ENCODE measurements at places on chromosomes 12 and 14. TPM values are rescaled to one million over a fixed set of nuclear protein-coding genes. Genes with fewer than 3 reads are reported as not detected.
A peak's percentile ranks its signal among the peaks of the same experiment; 100 is the strongest.

Gene TAS2R43
- not detected for total RNA-seq

DNA sequence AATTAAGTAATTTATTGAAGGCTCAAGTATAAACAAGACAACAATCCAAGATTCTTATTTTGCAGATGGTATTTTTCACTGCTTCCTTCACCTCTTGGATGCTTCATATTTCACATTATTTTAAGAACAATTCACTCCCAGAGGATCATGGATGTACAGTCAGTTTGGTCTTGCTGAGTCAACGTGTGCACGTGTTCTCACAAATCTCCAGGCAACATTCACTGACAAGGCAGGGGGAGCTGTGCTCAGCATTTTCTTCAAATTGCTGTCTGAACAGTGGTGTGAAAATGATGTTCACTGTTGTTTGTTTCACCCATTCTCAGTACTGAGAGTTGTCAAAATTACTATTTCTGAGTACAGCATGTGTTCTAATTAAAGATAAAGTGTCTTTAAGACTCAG lies 118.3 kb upstream of the SLC38A4 start:
- no peaks in the 10 kb centered on the region for H3K4me1 ChIP-seq
- H3K4me3 ChIP-seq = no peak overlapping the region
- H3K27ac ChIP-seq = no peak overlapping the region
- H3K36me3 ChIP-seq = no peaks in the 10 kb centered on the region
- no peaks in the 10 kb centered on the region for H3K27me3 ChIP-seq

Gene HNF1A
- total RNA-seq = 0.57 TPM

GRCh38 chr14:56002876-56003625 lies 115.2 kb upstream of the PELI2 start:
- H3K27me3 ChIP-seq = no peaks in the 10 kb centered on the region
- no peak overlapping the region for H3K4me3 ChIP-seq
- no peaks in the 10 kb centered on the region for H3K36me3 ChIP-seq
- H3K27ac ChIP-seq = no peak overlapping the region

DNA sequence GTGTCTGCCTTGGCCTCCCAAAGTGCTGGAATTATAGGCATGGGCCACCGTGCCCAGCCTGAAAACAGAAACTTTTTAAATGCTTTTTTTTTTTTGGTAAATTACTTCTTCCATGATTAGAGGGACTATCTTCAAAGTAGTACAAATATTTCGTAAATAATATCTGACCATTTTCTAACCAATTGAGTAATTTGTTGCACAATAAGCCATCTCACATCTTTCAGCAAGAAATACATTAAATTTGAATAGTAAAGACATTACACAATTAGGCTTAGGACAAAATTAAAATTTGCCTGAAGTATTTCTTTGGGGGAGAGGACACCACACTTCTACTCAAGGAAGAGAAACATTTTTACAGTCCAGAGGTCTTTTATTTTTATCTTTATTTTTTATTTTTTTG lies 84.7 kb upstream of the STRN3 start:
- H3K27ac ChIP-seq = no peak overlapping the region
- H3K36me3 ChIP-seq = peaks cover 94% of the 10 kb centered on the region
- no peak for DNase-seq

Gene TAS2R7
- not detected for total RNA-seq

Gene SOS2
- 26.7 TPM for total RNA-seq

DNA sequence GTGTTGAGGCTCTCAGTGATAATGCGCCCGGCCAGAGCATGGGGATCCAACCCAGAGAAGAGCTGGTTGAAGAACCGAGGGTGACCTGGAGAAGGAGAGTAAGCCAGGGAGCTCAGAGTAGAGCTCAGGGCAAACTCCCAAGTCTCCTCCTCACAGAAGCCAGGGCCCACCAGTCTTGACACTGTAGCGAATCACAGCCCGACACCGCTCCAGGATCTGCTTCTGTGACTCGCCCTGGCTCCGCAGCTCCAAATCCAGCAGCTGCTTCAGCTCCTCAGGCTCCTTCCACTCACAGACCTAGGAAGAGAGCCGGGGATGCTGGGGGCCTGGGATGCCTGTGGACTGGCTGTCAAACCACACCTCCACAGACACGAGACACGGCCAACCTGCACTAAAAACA lies 8.2 kb upstream of the ZNF740 start:
- no peaks in the 10 kb centered on the region for H3K27me3 ChIP-seq
- no peak for DNase-seq
- no peak overlapping the region for H3K27ac ChIP-seq
- H3K36me3 ChIP-seq = peaks cover 21% of the 10 kb centered on the region
- no peak overlapping the region for H3K4me3 ChIP-seq

GRCh38 chr14:32472512-32473463 lies 143.7 kb downstream of the AKAP6 start:
- peak overlapping the region; percentile 64 for H3K27ac ChIP-seq
- H3K4me1 ChIP-seq = peaks cover 60% of the 10 kb centered on the region
- no peaks in the 10 kb centered on the region for H3K27me3 ChIP-seq
- DNase-seq = no peak
- no peaks in the 10 kb centered on the region for H3K36me3 ChIP-seq

DNA sequence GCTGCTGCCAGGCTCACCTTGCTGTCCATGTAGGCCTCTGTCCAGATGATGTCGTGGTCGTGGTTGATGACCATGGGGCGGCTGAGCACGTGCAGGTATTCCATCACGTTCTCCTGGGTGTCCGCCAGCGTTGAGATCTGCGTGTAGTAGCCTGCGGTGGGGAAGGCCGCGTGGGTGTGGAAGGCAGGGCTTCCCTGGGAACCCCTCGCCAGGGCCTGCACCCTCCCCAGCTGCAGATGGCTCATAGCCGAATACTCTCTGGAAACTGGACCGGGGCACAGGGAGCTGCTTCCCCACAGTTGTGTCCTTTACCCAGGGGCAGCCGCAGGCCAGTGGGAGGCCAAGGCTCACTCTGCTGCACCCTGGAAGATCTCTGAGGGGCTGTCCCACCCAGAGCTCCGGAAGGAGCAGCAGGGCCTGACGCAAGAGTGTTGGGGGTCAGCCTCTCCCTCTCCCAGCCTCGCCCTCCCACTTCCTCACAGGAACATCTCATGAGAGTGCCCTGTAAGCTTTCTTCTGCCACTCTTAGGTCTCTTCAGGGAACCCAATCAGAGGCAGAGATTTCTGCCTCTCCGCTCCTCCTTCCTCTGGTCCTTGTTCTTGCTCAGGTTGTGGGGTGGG lies 35.5 kb downstream of the CACNA2D4 start:
- H3K27me3 ChIP-seq = peaks cover 10% of the 10 kb centered on the region
- H3K36me3 ChIP-seq = no peaks in the 10 kb centered on the region
- no peak overlapping the region for H3K27ac ChIP-seq
- DNase-seq = peak; percentile 73
- no peak overlapping the region for H3K4me3 ChIP-seq

DNA sequence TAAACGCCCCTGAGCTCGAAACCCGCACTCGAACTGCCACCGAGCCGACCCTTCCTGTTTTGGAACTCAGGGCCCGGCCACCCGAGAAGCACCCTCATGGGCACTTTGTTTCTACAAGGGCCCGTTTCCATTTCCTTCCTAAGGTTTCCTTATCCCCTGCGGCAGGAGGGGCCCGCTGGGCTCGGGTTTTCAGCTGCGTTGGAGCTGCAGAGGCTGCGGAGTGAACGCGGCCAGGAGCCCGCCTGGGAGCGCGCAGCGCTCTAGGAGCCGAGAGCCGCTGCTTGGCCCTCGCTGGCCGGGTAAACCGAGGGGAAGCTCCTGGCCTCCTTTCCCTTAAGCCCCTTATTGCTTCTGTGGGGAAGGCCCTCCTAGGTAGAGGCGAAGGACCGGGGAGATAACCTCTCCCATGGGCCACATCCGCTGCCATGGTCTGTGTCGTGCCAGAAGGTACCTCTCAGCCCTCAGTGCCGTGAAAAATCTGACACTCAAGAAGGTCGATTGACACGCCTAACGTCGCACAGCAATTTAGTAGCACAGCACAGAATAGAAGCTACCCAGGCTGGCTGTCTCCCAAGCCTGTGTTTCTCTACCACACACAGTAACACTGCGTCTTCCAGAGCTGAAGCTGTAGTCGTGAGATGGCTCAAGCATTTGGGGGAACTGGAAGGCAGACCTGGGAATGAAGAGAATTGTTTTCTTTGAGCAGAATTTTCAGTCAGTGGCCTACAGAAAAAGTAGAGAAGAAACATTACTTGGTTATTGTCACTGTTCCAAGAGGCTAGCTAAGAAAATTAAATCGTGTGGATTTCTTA lies 12.9 kb upstream of the CALM1 start:
- peak overlapping the region; percentile 98 for H3K27ac ChIP-seq
- no peaks in the 10 kb centered on the region for H3K36me3 ChIP-seq
- H3K27me3 ChIP-seq = no peaks in the 10 kb centered on the region
- H3K4me3 ChIP-seq = peak overlapping the region; percentile 66

Gene MYO1A
- 2.3 TPM for total RNA-seq

DNA sequence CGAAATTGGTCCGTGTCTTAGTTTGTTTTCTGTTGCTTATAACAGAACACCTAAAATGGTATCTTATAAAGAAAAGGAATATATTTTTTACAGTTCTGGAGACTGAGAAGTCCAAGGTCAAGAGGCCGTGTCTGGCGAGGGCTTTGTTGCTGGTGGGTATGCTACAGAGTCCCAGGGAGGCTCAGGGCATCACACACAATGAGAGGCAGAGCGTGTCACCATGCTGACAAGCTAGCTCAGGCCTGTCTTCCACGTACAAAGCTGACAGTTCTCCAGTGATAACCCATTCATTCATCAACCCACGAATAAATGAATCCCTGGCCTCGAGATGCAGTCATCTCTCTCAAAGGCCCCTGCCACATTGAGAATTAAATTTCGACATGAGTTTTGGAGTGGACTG lies 56.7 kb upstream of the AEBP2 start:
- no peak overlapping the region for H3K27ac ChIP-seq
- peaks cover 7% of the 10 kb centered on the region for H3K4me1 ChIP-seq
- DNase-seq = peak; percentile 41
- no peak overlapping the region for H3K4me3 ChIP-seq
- no peaks in the 10 kb centered on the region for H3K36me3 ChIP-seq

DNA sequence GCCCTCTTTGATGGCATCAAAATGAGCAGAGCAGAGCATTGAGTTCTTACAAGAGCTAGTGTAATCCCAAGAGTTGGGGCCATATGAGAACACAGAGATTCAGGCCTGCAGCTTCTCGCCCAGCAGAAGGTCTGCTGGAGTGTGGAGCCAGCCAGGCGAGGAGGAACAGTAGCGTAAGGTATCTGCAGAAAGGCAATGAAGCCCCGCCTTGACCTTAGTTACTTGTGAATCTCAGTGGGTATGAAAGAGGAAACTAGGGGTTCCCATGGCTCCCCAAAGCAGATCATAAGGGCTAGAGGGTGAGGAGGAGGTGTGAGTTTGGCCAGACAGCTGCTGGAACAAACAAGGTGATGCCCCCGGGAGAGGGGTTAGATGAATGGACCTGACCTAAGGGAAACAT lies 49.4 kb downstream of the SLC8A3 start:
- no peaks in the 10 kb centered on the region for H3K36me3 ChIP-seq
- DNase-seq = no peak
- no peak overlapping the region for H3K4me3 ChIP-seq
- no peaks in the 10 kb centered on the region for H3K27me3 ChIP-seq
- H3K4me1 ChIP-seq = no peaks in the 10 kb centered on the region

DNA sequence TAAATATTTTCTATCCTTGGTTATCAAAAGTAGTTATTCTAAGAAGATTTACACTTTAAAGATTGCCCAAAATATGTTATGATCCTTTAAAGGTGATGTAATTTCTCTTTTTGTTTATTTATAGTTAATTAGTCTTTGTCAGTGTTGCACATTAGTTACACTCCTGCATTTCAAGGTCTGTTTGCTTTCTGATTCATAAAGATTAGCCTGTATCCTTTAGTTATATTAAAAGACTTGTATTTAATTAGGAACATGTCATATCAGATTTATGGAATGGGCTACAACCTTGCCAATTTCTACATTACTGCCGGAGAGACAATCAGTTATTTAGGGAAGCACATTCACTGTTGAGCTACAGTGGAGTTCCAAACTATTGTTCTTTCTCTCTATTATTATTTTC lies 3.5 kb downstream of the EPYC start:
- no peak overlapping the region for H3K4me3 ChIP-seq
- no peaks in the 10 kb centered on the region for H3K36me3 ChIP-seq
- H3K27ac ChIP-seq = no peak overlapping the region
- no peak for DNase-seq
- no peaks in the 10 kb centered on the region for H3K4me1 ChIP-seq
- H3K27me3 ChIP-seq = no peaks in the 10 kb centered on the region

GRCh38 chr12:46133751-46134150 lies 135.1 kb downstream of the SLC38A1 start:
- DNase-seq = no peak
- no peak overlapping the region for H3K27ac ChIP-seq
- no peaks in the 10 kb centered on the region for H3K36me3 ChIP-seq
- H3K4me1 ChIP-seq = no peaks in the 10 kb centered on the region

DNA sequence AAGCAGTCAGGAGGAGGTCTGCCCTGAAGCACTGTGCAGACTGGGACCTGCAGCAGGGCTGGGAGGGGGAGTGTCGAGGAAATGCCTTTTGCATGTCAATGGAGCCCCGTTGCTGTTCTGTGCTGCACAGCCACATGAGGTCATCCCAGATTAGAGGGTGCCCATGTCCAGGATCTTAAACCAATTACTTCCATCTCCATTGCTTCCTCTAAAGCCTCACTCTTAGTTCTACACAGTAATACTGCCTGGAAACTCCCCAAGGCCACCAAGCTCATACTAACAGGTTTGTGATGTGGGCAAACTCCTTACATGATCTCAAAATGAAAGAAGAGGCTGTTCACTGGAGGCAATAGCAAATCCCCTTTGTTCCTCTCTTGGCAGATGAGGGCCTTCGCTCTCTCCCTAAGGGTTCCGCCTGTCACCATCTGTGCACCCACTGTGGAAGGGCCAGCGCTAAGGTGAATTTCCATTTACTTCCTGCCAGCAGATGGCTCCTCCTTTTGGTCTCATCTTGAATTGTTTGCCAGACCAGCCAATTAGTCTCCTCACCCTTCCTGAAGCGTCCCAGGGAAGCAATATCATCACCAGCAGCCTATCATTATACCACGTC lies 35.4 kb upstream of the LTA4H start:
- peaks cover 6% of the 10 kb centered on the region for H3K4me1 ChIP-seq
- DNase-seq = no peak
- no peak overlapping the region for H3K27ac ChIP-seq
- H3K36me3 ChIP-seq = no peaks in the 10 kb centered on the region
- H3K4me3 ChIP-seq = no peak overlapping the region

DNA sequence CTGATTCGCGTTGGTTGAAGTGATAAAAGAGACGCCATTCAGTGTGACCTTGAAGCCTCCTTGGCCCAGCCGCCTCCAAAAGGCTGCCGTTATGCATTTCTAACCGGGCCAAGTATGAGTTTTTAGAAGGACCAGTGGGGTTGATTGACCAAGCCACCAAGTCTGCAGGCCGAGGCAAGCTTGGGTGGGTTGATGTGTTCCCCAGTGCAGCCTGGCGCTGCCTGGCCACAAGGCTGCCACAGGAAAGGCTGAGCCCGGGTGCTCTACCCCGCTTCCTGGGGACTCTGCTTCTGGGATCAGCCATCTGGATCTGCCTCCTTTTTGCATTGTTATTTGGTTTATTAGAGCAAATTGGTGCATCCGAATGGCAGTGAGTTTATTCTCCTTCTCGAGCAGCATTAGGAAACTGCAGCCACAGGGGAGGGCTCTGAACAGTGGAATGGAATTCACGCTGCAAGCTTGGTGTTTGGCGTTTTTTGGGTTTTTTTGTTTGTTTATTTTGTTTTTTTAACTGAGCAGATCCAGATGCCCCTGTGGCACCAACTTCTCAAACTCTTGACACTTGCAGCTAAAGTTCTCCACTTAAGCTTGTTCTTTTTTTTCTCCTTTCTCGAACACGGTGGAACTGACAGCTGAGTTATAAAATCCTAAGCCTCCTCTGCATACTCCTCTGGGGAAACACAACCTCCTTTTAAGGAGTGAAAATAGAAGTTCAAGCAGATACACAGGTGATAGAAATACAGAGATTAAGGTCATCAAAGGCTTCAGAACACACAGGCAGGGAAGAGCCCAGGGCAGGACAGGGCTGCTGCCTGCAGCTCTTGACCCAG lies 145.4 kb upstream of the FKBP4 start:
- H3K36me3 ChIP-seq = no peaks in the 10 kb centered on the region
- no peak overlapping the region for H3K4me3 ChIP-seq
- no peaks in the 10 kb centered on the region for H3K4me1 ChIP-seq
- H3K27me3 ChIP-seq = no peaks in the 10 kb centered on the region
- H3K27ac ChIP-seq = no peak overlapping the region

All from suprapubic skin (tissue), 4 donors.